ENCODE measurements at places on chromosomes 5 and 9. TPM values are rescaled to one million over a fixed set of nuclear protein-coding genes. Genes with fewer than 3 reads are reported as not detected.

The SLCO6A1 gene
- not detected for total RNA-seq

The MYMK gene
- total RNA-seq, result not detected

The KCNIP1 gene
- not detected for total RNA-seq

The CARD6 gene
- total RNA-seq, result 21.1 TPM

The TXNDC8 gene
- total RNA-seq, result not detected
